Transverse colon (tissue), 4 donors: ENCODE measurements at places on chromosomes 5 and 9. TPM values are rescaled to one million over a fixed set of nuclear protein-coding genes. Genes with fewer than 3 reads are reported as not detected.

Gene RMRP
- total RNA-seq: 7,222 TPM

DNA sequence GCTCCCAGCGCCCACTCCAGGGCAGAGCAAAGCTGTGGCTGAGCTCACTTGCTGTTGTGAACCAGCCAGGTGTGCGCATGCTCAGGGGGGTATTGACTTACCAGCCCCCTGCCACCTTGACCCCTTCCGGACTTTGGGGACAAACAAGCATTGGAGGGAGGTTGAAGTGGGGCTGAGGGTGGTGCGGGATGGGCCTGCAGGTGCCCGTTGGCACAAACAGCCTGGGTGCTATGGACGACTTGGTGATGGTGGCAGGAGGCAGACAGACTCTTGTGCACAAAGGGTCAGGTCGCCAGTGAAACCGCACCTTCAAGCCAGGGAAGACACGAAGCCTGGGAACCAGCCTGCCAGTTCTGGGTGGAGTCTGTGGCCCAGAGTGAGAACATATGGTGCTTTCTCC, 858.5 kb upstream of the PTPRD start:
- no peak for DNase-seq

Gene MIER3
- 60.6 TPM for total RNA-seq

- no peak for DNase-seq
Observed at GRCh38 chr9:69393425-69393824, 68.4 kb downstream of the ENTREP1 start.

Gene ANKRD18B
- not detected for total RNA-seq

Gene AFAP1L1
- 4.1 TPM for total RNA-seq

GRCh38 chr5:14595189-14595588, 13.6 kb downstream of the OTULINL start:
- DNase-seq: no peak

DNA sequence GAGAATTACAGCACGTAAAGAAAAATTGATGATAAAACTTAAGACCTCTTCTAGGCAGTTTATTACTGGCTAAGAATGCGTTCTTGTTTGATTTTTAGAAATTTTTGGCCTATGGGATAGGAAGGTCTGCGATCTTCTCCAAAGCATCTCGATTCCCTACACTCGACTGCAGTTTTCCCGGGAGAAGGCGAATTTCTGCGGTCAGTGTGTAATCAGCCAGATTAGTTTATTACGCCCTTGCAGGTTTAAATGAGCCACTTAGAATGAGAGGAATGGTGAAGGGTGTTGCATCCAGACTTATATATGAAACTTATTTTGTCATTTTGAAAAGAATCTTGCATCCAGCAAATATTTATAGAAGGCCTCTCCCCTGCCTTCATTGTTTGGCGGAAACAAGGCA, 1.2 kb downstream of the MTAP start:
- DNase-seq: no peak

DNA sequence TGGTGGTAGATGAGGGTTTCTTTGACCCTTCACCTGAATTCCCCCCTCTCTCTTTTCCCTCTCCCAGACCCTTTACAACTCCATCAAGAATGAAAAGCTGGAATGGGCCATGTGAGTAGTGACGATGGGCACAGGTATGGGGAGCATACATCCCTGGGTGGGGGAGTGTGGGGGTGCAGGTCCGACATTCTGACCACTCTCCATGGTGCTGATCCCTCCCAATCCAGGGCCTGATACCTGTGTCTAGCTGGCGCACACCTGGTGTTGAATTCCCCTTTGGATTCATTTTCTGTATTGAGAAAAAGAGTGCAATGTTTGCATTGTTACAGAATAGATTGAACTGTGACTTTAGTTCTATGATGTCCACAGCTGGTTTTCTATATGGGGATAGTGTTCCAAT, 40.0 kb downstream of the PSD2 start:
- DNase-seq: no peak

DNA sequence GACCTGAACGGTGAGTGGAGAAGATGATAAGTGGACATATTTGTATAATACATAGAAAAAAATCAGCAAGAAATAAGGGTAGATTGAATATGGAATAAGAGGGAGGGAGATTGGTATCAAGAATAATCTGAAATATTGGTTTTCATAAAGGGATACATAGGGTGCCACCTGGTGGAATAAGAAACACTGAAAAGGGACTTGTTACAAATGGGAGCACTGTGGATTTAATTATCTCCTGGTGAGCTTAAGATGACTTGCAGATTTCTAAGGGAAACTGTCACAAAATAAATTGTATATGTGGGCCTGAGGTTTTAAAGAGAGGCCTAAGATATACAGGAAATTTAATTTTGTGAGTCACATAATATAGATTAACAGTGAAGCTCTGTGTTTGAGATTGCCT, 1403.5 kb upstream of the CDH18 start:
- DNase-seq: no peak

Gene NAIP
- total RNA-seq: 33.5 TPM

Gene UBE2QL1
- 0.64 TPM for total RNA-seq

Gene LURAP1L
- 26.1 TPM for total RNA-seq

Gene NOXA1
- 19.7 TPM for total RNA-seq

GRCh38 chr5:94362857-94363256, 255.5 kb downstream of the KIAA0825 start:
- no peak for DNase-seq

GRCh38 chr9:137293094-137293481, 9.0 kb downstream of the NRARP start:
- no peak for DNase-seq
